Activated CD4-positive, alpha-beta T cell treated with anti-CD3 and anti-CD28 coated beads, Interleukin-2, amount 10 ng/mL, durations not matched to agents 7 days and 5 days (primary cell): ENCODE measurements at places on chromosomes 12 and 14. TPM values are rescaled to one million over a fixed set of nuclear protein-coding genes. Genes with fewer than 3 reads are reported as not detected.
A peak's percentile ranks its signal among the peaks of the same experiment; 100 is the strongest.

DNA sequence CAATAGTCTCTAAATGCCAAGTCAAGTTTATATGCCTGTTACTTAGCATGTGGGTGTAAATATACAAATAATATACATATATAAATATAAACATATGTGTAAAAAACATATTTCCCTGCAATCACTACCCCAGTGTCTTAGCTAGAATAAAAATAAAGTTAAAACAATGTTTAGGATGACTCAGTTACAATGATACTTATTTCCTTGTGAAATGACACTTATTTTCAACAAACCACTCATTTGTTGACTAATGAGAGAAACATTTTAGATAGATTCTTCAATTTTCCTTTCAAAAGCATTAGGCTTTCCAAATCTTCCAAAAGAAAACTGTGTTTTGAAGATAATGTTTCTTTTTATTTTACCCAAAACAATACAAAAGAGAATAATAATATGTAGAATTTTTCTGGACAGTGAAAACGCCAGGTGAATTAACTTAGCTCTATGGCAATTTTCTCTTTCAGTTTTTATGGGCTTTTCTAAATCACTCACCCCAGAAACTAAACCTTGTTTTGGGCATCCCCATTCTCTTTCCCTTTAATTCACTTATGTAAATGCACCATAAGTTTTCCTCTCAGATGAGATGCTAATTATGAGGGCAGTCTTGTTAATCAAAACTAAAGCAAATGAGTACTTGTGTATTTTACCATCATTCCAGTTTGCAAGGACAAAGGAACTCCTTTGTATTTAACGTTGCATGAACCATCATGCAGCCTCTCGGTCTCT, 465.9 kb downstream of the BCAT1 start:
- no peaks in the 10 kb centered on the region for H3K4me1 ChIP-seq
- no peak for DNase-seq
- H3K4me3 ChIP-seq, result no peak overlapping the region

- peaks cover 3% of the 10 kb centered on the region for H3K27me3 ChIP-seq
- no peaks in the 10 kb centered on the region for H3K36me3 ChIP-seq
- no peak overlapping the region for H3K27ac ChIP-seq
- H3K4me1 ChIP-seq, result no peaks in the 10 kb centered on the region
Observed at GRCh38 chr12:5073853-5074252, 30.2 kb downstream of the KCNA5 start.

GRCh38 chr12:116709768-116710167, 28.1 kb downstream of the SPRING1 start:
- H3K4me3 ChIP-seq, result no peak overlapping the region
- peaks cover 14% of the 10 kb centered on the region for H3K27me3 ChIP-seq
- H3K4me1 ChIP-seq, result peaks cover 9% of the 10 kb centered on the region

GRCh38 chr12:105084251-105085250, at the start of gene ALDH1L2:
Gene ALDH1L2 (minus strand): TSS chr12:105084458. CDS start chr12:105084436, 22 bp downstream.
- H3K4me1 ChIP-seq, result peaks cover 11% of the 10 kb centered on the region
- H3K36me3 ChIP-seq, result peaks cover 1% of the 10 kb centered on the region
- H3K27me3 ChIP-seq, result peaks cover 29% of the 10 kb centered on the region

DNA sequence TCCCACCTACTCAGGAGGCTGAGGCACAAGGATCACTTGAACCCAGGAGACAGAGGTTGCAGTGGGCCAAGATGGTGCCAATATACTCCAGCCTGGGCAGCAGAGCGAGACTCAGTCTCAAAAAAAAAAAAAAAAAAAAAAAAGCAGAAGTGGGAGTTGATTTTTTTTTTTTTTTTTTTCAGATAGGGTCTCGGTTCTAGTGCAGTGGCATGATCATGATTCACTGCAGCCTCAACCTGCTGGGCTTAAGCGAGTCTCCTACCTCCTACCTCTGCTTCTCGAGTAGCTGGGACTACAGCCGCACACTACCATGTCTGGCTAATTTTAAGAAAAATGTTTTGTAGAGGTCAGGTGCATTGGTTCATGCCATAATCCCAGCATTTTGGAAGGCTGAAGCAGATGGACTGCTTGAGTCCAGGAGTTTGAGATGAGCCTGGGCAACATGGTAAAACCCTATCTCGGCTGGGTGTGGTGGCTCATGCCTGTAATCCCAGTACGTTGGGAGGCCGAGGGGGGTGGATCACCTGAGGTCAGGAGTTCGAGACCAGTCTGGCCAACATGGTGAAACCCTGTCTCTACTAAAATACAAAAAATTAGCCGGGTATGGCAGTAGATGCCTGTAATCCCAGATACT, 16.3 kb upstream of the HSP90AA1 start:
- peaks cover 4% of the 10 kb centered on the region for H3K27me3 ChIP-seq
- H3K36me3 ChIP-seq, result no peaks in the 10 kb centered on the region
- H3K4me3 ChIP-seq, result no peak overlapping the region
- H3K4me1 ChIP-seq, result no peaks in the 10 kb centered on the region
- H3K27ac ChIP-seq, result no peak overlapping the region
- DNase-seq, result no peak

DNA sequence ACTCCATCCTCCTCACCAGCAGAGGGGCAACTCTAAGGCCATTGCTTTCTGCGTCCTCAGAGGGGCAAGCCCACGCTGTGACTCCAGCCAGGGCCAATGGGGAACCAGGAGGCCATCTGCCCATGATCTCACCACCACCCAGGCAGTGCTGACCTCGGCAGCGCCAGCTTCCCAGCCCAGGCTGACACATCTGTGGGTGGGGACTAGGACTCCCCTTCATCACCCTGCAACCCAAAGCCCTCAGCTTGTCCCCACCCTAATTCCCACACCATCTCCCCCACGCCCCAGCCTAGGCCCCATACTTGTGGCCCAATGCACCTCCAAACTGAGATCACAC, 58.6 kb downstream of the VWF start:
- no peak overlapping the region for H3K27ac ChIP-seq
- no peaks in the 10 kb centered on the region for H3K36me3 ChIP-seq
- peaks cover 3% of the 10 kb centered on the region for H3K27me3 ChIP-seq
- no peak for DNase-seq
- H3K4me3 ChIP-seq, result no peak overlapping the region
- H3K4me1 ChIP-seq, result peaks cover 11% of the 10 kb centered on the region

- DNase-seq, result no peak
- peaks cover 14% of the 10 kb centered on the region for H3K36me3 ChIP-seq
- H3K27me3 ChIP-seq, result no peaks in the 10 kb centered on the region
Observed at GRCh38 chr12:108679106-108679681, 45.5 kb upstream of the SELPLG start.

DNA sequence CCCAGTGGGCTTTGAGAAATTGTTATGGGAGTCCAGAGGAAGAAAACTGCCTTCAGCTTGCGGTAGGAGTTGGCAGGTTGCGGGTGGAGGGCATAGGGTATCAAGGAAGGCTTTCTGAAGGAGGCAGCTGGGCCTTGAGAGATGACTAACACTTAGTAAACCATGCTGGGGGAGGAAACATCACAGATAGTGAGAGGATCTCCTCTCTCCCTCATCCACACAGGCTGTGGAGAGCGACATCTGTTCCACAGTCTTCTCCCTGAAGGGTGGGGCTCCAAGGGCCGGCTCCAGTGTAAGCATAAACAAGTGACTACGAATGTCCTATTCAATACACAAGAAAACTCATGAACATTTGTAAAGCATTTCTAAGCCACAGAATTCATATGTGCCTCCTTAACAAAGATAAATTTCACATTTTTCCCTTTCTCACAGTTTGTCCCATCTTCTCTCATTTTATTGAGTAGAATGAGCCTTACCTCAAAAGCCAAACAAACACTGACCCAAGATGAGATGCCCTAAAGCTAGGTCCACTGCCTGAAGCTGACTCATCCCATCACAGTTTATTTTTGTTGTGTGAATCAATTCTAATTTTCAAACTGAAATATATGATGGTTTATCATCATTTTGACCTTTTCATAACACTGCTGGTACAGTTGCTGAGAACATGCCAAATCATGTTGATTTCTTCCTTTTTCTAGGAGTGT, 227.9 kb downstream of the SLC25A21 start:
- H3K36me3 ChIP-seq, result no peaks in the 10 kb centered on the region
- no peaks in the 10 kb centered on the region for H3K27me3 ChIP-seq
- DNase-seq, result no peak
- H3K4me1 ChIP-seq, result no peaks in the 10 kb centered on the region
- H3K4me3 ChIP-seq, result no peak overlapping the region

GRCh38 chr12:54736549-54736948, 88.4 kb upstream of the DCD start:
- H3K4me1 ChIP-seq, result peaks cover 56% of the 10 kb centered on the region
- no peak overlapping the region for H3K4me3 ChIP-seq
- peaks cover 32% of the 10 kb centered on the region for H3K36me3 ChIP-seq
- peaks cover 20% of the 10 kb centered on the region for H3K27me3 ChIP-seq

DNA sequence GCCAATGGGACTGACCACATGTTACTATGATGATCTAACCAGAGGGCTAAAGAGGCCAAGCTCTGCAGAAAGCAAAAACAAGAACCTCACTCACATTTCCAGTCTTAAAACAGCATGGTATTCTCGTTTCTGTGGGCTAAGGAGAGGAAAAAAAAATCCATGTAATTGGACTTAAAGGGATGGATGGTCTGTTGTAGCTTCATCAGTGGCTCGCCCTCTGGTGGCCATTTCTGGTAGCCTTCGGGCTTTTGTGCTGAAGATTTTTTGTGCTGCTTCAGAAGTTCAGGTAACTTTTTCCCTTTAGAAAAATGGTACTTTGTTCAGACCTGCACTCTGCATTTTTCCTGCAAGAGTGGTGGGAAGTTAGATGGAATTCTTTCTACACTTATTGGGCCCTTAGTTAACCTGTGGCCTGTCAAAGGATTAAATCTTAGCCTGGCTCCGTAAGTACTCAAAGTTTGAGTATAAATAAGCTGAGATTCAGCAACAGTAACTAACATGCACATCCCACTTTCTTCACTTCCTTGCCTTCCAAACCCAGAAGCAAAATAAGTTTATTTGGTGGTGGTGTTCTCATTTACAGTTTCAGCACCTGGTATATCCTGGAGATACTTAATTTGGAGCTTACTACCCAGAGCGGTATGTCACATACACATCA, 22.3 kb downstream of the DCAF4 start:
- no peak overlapping the region for H3K27ac ChIP-seq
- peaks cover 2% of the 10 kb centered on the region for H3K4me1 ChIP-seq
- H3K27me3 ChIP-seq, result no peaks in the 10 kb centered on the region
- no peak overlapping the region for H3K4me3 ChIP-seq
- peak; percentile 76 for DNase-seq

DNA sequence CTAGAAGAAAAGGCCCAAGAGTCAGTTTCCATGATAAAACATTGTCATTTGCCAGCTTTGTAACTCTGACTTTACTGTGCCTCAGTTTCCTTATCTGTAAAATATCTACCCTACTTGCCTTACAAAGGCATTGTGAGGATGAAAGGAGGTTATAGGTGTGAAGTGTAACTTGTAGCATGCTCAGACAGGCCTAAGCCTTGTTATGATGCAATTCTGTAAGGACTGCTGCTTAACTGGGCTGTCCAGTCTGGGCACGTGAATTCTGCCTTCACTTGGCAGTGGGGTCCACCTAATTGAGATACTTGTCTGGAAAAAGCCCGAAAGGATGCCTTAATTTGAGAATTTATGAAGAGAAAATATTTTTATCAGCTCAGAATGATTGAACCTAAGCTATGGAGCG, 114.5 kb upstream of the DYRK2 start:
- no peaks in the 10 kb centered on the region for H3K27me3 ChIP-seq
- H3K4me1 ChIP-seq, result no peaks in the 10 kb centered on the region
- no peak overlapping the region for H3K27ac ChIP-seq

- no peak for DNase-seq
- no peaks in the 10 kb centered on the region for H3K36me3 ChIP-seq
- no peaks in the 10 kb centered on the region for H3K4me1 ChIP-seq
- no peaks in the 10 kb centered on the region for H3K27me3 ChIP-seq
Observed at GRCh38 chr12:126384026-126384564, 1318.9 kb downstream of the AACS start.

DNA sequence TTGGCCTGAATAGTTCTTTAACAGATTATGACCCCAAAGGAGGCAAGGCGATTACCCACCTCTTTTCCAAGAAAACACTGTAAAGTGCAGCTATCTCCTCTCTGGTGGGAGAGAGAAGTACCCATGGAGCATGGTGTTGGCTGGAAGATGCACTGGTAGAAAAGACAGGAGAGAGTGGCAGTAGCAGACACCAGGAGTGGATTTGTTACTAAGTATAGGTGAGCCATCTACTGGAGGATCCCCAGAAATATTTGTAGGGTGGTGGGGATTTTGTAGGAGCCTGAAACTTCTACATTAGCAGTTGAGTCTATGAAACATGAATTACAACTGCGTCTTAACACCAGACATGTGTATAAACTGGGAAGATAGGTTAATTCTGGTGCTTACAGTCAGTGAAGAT, 148.0 kb downstream of the SLC38A4 start:
- no peaks in the 10 kb centered on the region for H3K27me3 ChIP-seq
- DNase-seq, result peak; percentile 30

- no peak overlapping the region for H3K4me3 ChIP-seq
- H3K4me1 ChIP-seq, result peaks cover 12% of the 10 kb centered on the region
- no peak for DNase-seq
- no peak overlapping the region for H3K27ac ChIP-seq
Observed at GRCh38 chr14:35539969-35540368, 6.0 kb downstream of the INSM2 start.

- H3K27me3 ChIP-seq, result peaks cover 30% of the 10 kb centered on the region
- no peak overlapping the region for H3K27ac ChIP-seq
- H3K36me3 ChIP-seq, result no peaks in the 10 kb centered on the region
Observed at GRCh38 chr14:34211732-34212131, 250.3 kb downstream of the SPTSSA start.

DNA sequence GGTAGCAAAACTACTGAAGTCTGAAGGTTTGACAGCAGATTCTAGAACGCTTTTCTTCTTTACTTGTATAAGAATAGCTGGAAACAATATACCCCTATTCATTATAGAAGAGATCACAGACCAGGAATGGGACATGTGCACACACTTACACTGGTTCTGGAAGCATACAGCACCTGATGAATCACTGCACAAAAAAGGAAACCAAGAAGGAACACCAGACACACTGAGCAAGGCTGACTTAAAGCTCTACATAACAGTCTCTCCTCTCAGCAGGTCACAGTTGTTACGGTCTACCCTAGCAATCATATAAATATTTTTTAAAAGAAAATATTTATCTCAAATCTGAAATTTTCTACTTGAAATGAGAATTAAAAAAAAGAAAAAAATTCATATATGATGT, 13.5 kb downstream of the ATP2B1 start:
- no peak overlapping the region for H3K4me3 ChIP-seq
- H3K4me1 ChIP-seq, result peaks cover 7% of the 10 kb centered on the region
- H3K27me3 ChIP-seq, result no peaks in the 10 kb centered on the region
- H3K36me3 ChIP-seq, result peaks cover 2% of the 10 kb centered on the region
- no peak overlapping the region for H3K27ac ChIP-seq

The EPYC gene
- total RNA-seq, result not detected

The CACNA2D4 gene
- 12.9 TPM for total RNA-seq

The P2RX2 gene
- total RNA-seq, result not detected

The CLEC2B gene
- 61.4 TPM for total RNA-seq

The KITLG gene
- total RNA-seq, result not detected

The CISTR gene
- not detected for total RNA-seq

The NID2 gene
- total RNA-seq, result 0.30 TPM

The ALKBH2 gene
- total RNA-seq, result 13.0 TPM

The KRT78 gene
- not detected for total RNA-seq

The ZNF84 gene
- 23.6 TPM for total RNA-seq
